Left cardiac atrium (tissue), 4 donors: ENCODE measurements at places on chromosomes 7 and 10.
A peak's percentile ranks its signal among the peaks of the same experiment; 100 is the strongest.

DNA sequence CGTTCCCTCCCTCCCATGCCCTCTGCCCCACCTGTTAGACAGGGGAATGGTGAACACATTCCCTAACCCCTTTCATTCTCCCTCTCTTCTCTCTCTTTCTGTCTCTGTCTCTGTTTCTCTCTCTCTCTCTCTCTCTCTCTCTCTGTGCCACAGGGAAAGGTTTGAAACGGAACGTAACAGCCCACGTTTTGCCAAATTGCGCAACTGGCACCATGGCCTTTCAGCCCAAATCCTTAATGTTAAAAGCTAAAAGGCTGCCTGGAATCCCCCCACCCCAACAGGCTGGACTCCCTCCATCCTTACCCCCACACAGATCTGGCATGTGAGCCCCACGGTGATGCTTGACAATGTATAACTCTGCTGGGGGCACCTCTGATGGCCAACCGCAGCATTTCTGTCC lies 30.8 kb downstream of the LDB3 start:
- DNase-seq: no peak

DNA sequence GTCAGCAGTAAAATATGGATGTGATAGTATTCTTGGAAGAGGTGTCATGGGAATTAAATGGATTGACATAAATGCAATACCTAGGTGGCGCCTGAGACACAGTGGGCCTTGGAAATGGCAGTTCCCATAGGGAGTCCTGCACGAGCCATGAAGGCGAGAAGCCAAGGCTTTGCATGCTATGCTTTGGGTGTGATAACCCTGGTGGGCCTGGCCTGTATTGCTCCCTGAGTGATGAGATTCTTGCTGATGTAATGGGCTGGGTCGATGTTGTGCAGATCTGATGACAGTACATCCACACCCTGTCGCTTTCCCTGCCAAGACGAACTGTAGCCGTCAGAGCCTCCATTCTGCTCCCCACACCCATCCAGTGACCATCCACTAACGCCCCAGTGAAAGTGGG lies 46.4 kb downstream of the CREB5 start:
- DNase-seq: peak; percentile 24

DNA sequence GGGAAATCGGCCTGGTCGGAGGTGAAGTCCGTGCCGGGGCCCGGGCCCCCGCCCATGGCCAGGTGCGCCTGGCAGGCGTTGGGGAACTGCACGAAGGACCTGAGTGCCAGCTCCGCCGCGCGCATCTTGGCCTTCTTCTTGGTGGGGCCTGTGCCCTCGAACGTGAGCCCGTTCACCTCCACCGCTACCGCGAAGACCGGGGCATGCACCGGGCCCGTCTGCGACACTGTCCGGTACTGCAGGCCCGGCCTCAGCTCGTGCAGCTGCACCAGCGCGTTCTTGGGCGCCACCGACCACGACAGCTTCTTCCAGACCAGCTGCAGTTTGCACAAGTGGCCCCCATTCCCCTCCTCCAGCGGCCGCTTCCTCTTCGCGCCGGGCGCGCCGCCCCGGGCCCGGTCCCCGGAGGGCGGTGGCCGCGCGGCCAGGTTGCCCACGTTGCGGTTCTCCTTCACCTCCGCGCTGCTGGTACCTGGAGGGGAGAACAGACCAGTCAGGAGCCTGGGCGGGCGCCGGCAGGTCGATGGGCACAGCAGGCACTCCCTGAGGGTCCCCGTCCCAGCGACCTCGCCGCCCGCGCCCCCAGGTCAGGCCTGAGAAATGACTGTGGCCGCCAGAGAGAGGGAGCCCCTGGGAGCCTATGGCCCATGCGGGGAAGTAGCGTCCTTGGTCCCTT lies 307.4 kb downstream of the WDR37 start:
- no peak for DNase-seq

DNA sequence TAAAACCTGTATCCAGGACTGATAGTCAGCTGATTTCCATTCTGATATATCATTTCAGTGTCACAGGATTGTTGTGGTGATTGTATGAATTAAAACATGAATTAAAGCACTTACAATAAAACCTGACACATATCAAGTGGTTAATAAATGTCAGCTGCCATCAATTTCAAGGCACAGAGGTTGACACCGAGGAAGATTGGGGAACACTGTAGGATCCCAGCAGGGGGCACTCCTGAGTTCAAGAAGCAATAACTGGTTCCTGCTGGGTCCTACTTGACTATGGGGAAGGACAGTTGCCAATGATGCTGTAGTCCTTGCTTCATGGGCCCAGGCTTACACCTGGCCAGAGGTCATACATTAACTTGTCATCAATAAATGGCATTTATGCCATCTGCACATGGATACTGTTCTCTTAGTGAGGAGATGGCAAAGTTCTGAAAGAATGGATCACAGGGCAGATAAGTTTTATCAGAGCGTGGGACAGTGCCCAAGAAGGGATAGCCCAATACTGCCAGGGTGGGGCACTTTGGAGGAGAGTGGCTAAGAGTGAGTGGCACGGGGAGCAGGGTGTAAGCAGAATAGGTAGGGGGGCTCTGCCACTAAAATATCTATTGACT lies 24.1 kb downstream of the FZD1 start:
- DNase-seq: peak; percentile 54

DNA sequence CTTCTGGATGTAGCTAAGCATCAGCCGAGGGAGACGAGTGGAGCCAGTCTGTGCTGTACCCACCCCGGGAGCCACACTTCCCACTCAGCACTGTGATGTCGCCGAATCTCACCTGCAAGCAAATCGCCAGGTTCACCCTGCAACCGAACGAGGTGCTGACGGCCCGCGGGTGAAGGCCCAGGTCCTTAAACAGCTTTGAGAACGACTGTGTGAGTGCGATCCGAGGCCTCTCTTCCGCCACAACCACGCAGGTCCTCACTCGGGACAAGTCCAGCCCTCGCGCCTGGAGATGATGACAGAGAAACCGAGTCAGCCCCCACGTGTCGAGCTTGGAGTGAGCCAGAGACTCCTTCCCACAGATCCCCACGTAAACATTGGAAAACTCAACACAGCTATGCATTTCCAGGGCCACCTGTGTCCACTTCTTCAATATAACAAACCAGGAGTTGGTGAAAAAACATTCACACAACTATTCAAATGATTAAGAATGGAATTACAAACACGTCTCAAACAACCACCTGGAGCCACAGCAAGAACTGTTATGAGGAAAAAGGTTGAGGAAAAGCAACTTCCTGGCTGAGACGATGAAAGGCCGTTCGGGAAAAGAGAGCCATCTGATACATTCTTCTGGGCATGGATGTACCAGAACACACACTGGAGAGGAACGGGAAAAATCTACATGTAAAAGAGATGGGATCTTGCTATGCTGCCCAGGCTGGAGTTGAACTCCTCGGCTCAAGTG lies 191.8 kb downstream of the ZMYND11 start:
- DNase-seq: no peak

DNA sequence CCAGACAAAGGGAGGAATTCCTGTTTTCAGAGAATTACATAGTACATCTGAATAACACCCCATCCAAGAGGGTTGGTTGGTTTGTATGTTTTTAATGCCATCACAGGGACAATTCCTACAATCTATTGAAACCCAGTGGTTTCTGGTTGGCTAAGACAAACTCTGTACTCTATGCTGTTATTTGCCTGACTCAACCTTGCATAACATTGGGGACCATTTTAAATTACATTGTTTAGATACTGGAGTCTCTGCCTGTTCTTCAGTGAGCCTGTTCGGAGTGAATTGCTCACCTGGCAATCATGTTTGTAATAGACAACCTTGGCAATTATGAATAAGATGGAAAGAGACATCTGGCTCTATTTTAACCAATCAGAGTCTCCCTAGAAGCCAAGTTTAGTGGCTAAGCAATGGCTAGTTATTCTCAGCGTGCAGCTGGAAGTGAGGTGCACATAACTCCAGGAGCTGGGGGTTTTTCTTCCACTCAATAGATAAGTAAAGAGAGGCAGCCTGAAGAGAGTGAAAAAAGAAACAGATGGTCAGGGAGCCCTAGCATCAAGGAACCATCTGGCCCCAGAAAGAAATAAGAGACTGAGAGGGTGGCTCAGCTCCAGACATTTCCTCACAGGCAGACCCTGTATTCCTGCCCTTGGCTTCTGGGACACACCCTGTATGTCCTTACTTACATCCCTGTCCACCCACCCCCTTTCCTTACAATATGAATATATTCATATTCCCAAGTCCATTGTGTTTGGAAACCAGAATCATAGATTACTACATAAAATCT lies 21.2 kb upstream of the SLC35G1 start:
- no peak for DNase-seq

- DNase-seq: no peak
Measured at GRCh38 chr10:34584164-34584563, 230.9 kb downstream of the PARD3 start.

- DNase-seq: no peak
Measured at GRCh38 chr10:71939861-71940474, 24.2 kb upstream of the CHST3 start.

DNA sequence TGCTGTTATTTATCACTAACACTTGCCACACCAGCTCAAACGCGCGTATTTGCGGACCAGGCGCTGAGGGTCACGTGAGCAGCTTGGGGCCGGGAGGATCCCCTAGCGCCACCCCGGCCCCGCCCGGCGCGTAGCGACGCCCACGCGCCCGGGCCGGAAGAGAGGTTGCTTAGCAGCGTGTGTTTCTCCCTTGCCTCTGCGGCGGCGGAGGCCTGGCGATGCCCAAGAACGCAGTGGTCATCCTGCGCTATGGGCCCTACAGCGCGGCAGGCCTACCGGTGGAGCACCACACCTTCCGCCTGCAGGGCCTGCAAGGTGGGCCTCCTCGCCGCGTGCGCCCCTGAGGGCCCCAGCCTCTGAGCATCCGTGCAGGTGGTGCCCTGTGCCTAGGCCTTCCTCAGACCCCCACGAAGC lies at the start of gene C10orf53:
Gene C10orf53, plus strand, starts transcription at position 172 of the 414 bp plus-strand sequence. Its CDS starts 47 bp downstream, at position 219.
- peak; percentile 45 for DNase-seq

- DNase-seq: peak; percentile 83
Measured at GRCh38 chr10:33334805-33335550, 511 bp upstream of the NRP1 start.

- DNase-seq: no peak
Measured at GRCh38 chr10:128022261-128023196, 103.7 kb downstream of the MKI67 start.

DNA sequence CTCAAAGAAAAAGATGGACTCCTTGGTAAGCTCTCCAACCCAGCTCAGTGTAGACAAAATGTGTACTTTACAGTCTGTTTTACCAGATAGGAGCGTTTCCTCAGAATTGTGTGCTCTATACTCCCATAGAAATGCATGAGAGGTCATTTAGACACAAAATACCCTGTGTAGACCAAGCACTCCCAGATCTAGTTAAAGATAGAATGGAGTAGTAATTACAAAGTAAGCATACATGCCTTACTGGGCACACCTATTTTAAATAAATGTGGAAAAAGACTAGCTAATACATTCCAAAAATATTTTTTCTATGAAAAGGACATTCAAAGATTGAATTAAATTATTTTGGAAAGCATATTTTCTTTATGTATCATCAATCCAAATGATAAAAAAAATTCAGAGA lies 271.9 kb upstream of the DGKB start:
- no peak for DNase-seq

- DNase-seq: no peak
Measured at GRCh38 chr10:113061054-113061430, 111.0 kb downstream of the TCF7L2 start.

DNA sequence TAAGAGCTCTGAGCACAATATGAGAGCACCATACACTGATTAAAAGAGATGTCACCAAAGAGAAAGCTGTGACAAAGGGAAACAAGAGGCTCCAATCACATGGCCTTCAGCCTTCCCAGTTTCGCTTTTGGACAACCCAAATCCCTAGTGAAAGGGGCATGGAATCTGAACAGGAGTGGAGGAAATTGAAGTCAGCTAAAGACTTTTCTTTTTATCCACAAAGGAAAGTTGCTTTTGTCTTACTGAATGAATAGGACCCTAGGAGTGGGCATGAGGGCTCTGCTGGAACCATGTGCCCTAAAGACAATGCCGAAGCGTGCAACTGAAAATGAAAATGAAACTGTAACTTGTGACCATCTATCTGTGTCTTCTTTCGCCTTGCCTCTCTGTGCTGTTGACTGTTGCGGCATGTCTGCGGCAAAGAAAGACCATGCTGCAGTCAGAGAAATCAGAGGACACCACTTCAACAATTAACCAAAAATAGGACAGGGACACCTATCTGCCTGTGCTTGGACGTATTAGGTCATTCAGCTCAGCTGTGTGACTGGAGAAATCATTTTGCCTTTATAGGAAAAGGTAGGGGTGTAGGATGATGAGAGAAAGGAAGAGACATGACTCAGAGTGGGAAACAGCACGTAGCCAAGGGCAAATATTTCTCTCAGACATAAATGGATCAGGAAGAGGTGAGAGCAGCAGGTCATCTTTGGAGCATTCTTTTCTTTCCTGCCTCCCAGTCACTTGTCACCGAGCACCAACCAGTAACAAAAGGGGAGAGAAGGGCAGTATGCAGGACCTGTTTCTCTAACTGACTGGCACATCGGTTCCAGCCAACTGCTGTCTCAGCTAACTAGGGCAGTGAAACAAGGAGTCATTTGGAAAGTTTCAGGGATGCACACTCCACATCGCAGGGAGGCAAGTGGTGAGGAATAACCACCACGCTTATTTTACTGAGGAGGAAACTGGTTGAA lies 12.3 kb downstream of the CAV2 start:
- peak; percentile 43 for DNase-seq

DNA sequence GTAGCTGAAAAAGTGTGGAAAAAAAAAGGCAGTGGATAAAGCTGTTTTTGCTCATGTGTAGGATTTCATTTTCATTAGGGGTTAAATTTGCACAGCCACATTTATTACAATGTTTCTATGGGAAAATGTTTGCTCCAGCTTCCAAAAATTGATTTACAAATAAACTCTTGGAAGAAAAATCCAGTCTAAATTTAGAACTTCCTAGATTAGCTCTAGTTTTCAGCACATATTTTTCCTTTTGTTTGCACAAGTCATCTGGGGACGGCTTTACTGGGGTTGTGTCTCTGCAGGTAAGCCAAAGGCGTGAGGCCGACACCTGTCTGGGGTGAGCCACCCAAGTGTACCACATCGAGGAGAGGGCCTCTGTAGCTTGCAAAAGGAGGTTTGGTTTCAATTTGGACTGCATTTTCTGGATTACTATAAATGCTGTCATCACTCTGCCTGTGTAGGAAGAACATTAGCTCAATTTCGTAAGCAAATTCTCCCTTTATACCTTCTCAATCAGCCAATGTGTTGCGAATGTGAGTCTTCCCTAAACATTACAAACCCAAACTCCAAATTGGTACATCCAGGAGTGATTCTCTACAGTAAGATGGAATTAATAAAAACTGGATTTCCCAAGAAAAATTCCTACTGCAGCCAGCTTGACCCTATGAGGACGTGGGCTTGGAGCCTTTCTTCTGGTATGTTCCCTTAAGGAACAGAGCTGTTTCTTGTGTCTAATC lies 89.5 kb upstream of the ZNF438 start:
- DNase-seq: no peak

DNA sequence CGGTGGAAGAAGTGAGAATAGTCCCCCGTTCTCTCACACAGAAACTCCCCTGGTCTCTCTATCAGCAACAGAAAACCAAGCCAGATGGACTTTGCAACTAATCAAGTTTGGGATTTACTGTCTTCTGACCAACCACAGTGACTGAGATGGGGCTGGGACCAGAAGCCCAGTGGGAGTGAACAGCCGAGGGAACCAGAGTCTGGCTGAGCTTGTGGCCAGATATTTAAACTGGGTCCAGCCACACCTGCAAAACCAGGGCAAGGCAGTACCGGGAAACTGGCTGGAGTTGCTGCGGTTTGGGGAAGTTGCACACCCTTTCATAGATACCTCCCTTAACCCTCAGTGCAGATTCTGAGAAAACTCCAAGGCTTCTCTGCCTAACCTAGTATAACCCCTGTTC lies 6.0 kb downstream of the GSTK1 start:
- no peak for DNase-seq
